ENCODE measurements at places on chromosomes 6 and 20. TPM values are rescaled to one million over a fixed set of nuclear protein-coding genes. Genes with fewer than 3 reads are reported as not detected.

Gene SULF2
- total RNA-seq = 2.1 TPM

Gene TFAP2C
- total RNA-seq = not detected

Gene CST2
- total RNA-seq = not detected

Gene MLN
- total RNA-seq = not detected

Gene C4B
- total RNA-seq = 3.4 TPM

Gene EEF1A2
- 3.1 TPM for total RNA-seq

Gene CALHM4
- total RNA-seq = not detected

Gene MYBL2
- 109 TPM for total RNA-seq

Gene TNF
- 420 TPM for total RNA-seq

Gene TP53TG5
- not detected for total RNA-seq

Gene WFDC5
- total RNA-seq = not detected

Gene DSN1
- total RNA-seq = 29.1 TPM

Gene DOK5
- 0.39 TPM for total RNA-seq

Gene ATG5
- 41.4 TPM for total RNA-seq

Gene GSTA3
- total RNA-seq = not detected

Gene MANEA
- total RNA-seq = 13.6 TPM
